ENCODE measurements at places on chromosomes 2 and 18.
A peak's percentile ranks its signal among the peaks of the same experiment; 100 is the strongest.

DNA sequence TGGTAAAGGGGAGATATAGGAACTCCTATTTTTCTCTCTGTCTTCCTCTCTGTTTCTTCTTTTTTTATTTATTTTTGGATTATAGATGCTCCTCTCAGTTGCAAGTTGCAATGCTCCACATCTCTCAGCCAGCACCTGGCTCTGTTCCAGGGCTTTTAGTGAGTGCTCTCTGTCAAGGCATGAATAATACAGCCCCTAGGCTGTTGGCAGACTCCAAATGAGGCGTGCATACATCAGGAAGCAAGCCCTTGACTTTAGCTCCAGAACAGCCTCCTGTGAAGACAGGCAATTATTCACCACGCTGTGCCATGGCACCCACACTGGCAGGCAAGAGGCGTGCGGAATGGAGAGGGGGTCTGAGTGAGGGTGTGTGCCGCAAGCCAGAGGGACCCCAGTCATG is 228.1 kb upstream of the PXDN start:
- no peak for DNase-seq

DNA sequence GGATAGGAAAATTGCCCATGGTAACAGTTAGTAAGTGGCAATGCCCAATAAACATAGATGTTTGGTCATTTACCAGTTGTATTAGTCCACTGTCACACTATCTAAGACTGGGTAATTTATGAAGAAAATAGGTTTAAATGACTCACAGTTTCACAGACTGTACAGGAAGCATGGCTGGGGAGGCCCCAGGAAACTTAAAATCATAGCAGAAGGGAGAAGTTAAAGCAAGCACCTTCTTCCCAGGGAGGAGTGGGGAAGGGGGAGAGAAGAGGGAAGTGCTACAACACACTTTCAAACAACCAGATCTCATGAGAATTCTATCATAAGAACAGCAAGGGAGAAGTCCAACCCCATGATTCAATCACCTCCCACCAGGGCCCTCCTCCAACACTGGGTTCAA is 23.4 kb downstream of the NR4A2 start:
- DNase-seq = no peak

GRCh38 chr2:12737738-12738485 is 21.2 kb downstream of the TRIB2 start:
- DNase-seq = no peak

GRCh38 chr2:75705921-75706320 is 4.8 kb downstream of the GCFC2 start:
- DNase-seq = no peak

GRCh38 chr18:26506012-26506411 is 42.3 kb downstream of the KCTD1 start:
- no peak for DNase-seq

GRCh38 chr18:25449046-25449445 is 97.1 kb upstream of the ZNF521 start:
- no peak for DNase-seq

GRCh38 chr2:113260991-113261390 is 17.7 kb downstream of the PAX8 start:
- no peak for DNase-seq

- DNase-seq = no peak
Measured at GRCh38 chr2:122263746-122264145, 508.3 kb downstream of the TSN start.

- no peak for DNase-seq
Measured at GRCh38 chr2:67952066-67952465, 110.7 kb downstream of the C1D start.

- no peak for DNase-seq
Measured at GRCh38 chr2:53422979-53423378, 344.6 kb upstream of the CHAC2 start.

DNA sequence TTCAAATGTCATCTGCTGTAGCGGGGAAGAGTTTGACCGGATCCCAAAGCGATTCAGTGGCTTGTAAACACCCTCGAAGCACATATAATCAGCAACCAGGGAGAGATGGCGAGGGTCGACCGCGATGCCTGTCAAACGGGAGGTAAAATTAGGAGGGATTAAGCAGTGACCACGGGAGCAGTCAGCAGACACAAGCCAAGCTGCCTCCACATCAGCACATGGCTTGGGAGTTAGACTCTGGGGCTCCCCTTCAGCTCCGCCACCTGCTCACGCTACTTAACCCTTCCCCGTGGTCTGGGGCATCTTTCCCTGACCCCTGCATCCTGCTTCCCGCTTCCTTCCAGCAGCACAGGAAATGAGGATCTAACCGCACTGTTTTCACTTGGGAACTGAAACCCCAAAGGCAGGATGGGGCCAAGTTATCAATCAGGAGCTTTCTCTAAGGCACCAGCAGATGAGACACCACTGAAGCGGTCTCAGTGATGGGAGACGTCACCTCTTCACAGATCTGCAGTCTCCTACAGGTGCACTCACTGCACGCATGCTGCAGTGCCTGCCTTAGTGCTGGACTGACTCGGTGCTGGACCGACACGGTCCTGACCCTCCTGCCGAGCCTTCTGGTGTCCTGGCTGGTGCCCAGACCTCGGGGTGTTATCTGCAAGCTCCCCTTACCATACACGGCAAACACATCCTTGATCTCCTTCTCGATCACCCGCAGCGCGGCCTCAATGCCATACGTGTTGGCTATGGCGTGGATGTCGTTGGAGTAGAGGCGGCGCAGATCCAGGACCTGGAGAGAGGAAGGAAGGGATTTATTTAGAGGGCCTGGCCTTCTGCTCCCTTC is 77.5 kb downstream of the POLR1A start:
- no peak for DNase-seq

DNA sequence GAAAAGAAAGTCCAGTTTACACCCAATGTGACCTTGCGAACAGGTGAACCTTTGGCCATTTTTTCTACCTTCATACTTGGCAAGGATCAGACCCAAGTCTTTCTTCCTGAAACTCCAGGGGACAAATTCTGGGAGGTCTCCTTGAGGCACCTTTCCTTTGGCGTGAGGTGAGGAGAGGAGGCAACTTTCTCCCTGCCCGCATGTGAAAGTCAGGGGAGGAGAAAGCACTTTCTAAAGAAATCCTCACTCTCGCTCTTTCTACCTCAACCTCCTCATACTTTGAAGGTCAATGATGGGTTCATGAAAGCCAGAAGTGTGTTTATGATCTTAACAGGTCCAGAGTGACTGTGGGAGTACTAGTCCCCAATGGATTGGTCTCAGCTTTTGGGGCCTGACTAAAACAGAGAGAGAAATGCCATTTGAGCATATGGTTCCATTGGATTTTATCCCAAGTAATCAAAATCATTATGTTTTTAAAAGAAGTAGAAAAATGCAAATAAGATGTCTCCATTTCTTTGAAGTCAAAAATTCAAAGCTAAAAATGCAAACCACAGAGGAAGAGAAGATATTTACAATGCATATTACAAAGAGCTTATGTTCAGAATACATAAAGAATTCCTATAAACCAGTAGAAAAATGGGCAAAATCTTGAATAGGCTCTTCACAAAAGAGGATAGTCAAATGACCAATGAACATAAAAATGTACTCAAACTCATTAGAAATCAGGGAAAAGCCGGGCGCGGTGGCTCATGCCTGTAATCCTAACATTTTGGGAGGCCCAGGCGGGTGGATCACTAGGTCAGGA is 15.6 kb upstream of the PPM1B start:
- no peak for DNase-seq

GRCh38 chr2:138104071-138104470 is 139.8 kb downstream of the HNMT start:
- no peak for DNase-seq

- no peak for DNase-seq
Measured at GRCh38 chr2:175843625-175844024, 158.4 kb downstream of the LNPK start.

DNA sequence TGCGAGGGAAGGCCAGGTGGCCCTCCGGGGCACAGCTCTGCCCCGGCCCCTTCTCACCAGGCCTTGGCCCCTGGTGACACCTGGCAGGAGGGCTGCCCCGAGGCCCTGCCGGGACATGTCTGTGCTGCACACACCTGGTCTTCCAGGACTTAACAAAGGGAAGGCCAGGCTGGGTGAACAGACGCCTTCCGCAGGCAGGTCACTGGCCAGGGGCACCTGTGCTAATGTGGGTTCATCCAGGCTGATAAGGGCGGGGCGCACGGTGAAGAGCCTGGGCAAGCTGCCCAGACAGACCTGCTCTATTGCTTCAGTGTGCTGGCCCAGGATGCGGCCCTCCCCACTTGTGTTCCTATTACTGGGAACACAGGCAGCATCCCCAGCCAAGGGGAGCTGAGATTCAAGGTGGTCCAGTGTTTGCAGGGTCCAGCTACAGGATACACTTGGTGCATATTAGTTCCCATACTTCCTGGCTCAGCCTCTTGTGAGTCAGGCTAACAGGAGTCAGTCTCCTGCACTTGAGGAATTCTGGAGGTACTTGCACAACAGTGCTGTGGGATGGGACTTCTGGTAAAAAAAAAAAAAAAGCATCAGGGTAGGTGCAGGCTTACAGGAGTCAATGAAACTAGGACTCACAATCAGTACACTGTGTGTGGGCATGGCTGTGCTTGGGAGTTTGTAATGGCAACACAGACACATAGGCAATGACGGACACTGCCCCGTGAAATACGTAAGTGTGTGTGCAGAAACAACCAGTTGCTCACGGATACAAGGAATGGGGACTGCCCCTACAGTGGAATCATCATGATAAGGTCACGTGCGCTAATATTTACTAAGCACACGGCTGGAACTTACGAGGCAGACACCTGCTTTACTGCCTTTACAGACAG is 261.4 kb downstream of the TWIST2 start:
- no peak for DNase-seq

DNA sequence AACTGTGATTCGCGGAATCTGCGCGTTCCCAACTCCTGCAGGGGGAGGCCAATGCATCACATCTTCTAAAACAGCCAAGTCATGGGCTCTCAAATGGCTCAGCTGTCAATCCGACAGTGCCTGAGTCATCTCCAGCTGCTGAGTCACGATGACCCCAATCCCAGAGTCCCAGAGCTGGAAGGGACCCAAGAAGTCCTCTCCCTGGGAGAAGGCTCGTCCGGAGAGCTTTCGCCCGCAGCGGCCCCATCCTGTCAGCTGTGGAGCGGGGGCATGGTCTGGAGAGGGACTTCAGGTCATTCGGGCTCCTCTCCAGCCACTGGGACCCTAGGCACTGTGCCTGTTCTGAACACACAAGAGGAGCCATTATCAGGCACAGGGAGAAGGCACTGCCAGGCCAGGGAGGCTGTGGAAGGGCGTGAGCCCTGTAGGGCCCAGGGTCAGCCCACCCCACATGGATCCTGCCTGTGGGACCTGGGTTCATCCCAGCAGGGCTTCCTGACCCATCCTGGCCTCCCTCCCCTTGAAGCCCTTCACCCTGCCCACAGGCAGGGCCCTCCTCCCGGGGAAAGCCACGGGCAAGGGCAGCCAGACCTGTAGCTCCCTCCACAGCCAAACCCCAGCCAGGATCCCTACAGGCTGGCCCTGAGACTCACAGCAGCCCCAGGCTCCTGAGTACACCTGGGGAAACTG is 47.6 kb upstream of the GPC1 start:
- no peak for DNase-seq

- no peak for DNase-seq
Measured at GRCh38 chr2:170227507-170227947, 49.6 kb downstream of the MYO3B start.

GRCh38 chr18:11553098-11553940 is 56.1 kb upstream of the SLC35G4 start:
- DNase-seq = no peak

GRCh38 chr2:2793925-2794560 is 463.0 kb upstream of the MYT1L start:
- no peak for DNase-seq

DNA sequence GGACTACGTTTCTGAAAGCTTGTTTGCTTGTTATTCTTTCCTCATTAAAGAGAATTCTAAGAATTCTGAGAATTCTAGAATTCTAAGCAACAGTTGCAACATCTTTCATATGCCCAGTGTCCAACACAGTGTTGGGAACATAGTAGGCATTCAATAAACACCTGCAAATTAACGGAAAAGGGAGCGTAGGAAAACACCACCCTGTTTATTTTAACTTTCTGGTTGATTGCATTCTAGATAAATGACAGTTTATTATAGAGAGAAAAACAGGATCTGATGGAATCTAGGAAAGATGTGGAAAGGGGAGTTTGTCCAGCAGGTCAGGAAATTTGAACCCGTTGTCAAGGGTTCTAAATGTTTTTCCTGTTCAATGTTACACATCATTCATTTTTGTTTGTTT is 24.2 kb upstream of the EFEMP1 start:
- no peak for DNase-seq

DNA sequence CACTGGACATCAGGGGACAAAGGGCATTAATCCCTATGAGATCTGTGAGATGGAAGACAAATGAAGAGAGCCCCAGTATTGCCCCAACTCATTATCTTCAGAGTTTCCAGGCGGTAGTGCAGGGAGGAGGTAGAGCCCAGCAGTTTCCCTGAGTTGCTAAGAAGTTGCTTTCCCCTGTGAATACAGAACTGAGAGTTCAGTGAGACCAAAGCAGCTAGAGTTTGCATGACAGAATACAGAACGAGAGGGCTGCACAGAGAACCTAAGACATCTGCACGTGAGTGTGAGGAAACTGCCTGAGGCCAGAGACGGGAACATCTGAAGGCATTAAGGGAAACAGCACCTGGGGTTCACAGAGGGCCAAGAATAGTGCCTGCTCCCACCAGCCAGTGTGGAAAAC is 18.1 kb upstream of the PGAP1 start:
- DNase-seq = no peak

DNA sequence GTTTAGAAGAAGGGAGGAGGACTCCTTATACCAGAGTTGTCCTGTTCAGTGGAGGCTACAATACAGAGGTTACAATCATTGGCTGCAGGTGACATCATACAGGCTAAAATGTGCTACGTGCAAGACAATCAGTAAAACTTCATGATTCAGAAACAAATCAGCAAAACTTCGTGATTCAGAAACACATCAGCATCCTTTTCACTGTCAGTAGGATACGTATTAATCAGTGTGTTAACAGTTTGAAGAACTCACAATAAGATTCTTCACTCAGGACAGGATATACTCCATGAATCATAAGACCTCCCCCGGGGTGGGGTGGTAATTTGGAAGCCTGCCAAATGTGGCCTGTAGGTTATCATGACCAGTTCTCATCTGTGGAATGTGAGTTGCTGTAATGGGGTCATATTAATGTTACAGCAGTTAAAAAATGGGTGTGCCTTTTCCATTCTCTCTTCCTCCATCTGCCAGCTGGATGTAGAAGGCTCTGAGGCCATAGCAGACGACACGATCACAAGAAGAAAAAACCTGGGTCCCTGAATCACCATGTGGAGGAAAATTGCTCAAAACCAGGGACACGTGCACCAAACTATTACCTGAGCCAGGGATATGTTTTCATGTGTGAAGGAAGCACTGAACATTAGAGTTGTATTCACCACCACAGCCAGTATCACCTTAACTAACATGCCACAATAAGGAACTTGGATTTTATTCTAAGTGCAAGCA is 134.8 kb upstream of the CREB1 start:
- no peak for DNase-seq

DNA sequence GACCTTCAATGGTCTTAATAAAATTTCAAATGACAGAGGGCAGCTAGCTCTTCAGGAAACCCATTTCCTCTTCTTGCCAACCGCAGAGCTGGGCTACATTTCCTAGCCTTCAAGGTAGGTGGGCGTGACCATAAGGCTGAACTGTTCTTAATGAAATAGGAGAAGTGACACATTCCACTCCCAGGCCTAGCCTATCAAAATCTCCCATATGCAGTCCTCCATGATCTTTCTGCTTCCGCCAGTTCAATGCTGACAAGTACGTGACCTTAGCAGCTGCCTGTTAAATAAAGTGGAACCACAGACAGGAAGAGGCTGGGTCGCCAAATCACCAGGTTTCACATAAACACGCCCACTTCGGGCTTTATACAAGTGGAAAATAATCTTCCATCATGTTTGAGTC is 13.2 kb downstream of the SERPINE2 start:
- peak; percentile 50 for DNase-seq

GRCh38 chr2:102662833-102663232 is 43.5 kb downstream of the SLC9A2 start:
- DNase-seq = no peak
